ENCODE measurements at places on chromosomes 7 and 10.

- no peak for DNase-seq
These were observed 409.4 kb downstream of the GRM8 start for GRCh38 chr7:126843336-126843735.

- DNase-seq = no peak
These were observed 440.4 kb downstream of the PLXNA4 start for GRCh38 chr7:132135746-132136385.

DNA sequence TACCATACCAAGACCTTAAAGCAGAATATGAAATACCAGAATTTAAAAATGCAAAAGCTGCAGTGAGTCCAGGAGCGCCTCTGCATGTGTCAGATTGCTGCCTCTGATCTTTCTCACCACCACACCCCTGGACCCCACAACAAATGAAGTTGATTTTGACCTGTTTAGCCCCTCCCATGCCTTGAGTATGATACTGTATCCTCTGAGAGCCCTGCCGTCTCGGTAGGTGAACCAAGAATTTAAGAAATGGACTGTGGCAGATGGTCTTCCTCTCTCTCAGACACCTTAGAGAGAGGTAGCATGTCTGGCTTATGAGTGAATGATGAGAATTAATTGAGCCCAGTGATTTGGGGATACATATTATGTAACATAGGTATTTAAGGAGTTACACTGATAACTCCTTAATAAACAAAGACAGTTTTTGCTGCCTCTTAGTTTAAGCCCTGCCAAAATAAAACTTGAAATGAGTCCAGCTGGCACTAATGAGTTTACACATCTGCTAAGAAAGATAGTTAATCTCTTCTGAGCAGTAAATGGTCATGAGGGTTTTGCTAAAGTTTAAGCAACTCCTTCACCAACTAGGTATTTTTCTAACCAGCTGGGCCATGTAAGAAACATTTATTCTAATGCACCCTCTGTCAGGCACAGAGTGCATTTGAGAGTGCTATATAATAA is 4.5 kb upstream of the TFPI2 start:
- DNase-seq = no peak

- no peak for DNase-seq
These were observed 240.1 kb upstream of the SLC26A5 start for GRCh38 chr7:103686064-103686463.

DNA sequence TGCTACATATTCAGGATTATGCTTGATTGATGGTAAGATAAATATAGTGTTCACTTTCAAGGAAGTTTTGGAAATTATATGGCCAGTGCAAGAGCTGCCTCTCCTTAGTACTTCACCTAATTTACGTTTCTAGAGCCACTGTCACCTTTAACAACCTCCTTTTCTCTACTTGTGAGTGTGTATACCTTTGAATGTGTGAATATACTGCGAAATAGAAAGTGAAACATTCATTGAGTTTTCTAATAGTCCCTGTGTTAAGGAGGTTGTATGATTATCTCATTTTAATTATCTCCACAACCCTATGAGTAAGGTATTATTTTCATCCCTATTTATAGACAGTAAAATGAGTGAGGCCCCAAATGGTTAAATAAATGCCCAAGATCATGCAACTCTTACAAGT is 1050.5 kb downstream of the XPNPEP1 start:
- no peak for DNase-seq

- no peak for DNase-seq
These were observed 692 bp downstream of the NEURL1 start for GRCh38 chr10:103493916-103494877.

DNA sequence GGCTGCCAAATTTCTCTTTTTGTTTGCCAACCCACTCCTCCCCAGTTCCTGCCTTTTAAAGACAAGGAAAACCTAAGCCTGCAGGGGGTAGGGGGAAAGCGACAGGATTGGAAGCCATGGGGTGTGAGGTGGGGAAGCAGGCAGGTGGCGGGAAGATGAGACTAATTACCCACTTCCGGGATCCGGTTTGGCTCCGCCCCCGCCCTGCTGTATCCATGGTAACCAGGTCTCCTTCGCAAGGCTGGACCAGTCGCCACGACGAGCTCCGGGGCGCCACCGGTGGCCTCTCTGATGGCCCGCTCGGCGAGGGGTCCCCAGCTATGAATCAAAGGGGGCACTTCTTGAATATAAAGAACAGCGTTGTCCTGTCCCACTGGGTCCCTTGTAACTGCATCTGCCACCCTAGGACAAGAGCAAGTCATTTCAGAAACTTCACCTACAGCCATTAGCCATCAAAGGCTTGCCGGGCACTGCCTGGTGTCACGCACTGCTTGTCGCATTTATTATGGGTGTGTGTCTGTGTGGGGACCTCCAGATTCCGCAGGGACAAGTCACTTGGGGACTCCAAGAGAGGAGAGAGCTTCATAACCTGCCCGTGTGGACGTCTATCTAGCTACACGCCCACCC is 55.4 kb upstream of the LMTK2 start:
- DNase-seq = peak; percentile 44

GRCh38 chr7:135206941-135207391 is 4.4 kb downstream of the WDR91 start:
- no peak for DNase-seq

DNA sequence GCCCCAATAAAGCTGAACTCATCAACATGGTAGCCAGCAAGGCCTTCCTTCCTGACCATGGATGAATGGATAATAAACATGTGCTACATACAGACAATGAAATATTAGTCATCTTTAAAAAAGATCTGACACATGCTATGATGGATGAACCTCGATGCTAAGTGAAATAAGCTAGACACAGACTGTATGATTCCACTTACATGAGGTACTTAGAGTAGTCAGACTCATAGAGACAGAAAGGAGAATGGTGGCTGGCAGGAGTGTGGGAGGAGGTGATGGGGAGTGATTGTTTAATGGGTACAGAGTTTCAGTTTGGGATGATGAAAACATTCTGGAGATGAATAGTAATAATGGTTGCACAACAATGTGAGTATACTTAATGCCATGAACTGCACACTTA is 114.1 kb upstream of the SORCS3 start:
- DNase-seq = no peak

GRCh38 chr10:109968953-109969759 is 38.6 kb upstream of the ADD3 start:
- no peak for DNase-seq

- DNase-seq = no peak
These were observed 570 bp downstream of the TBC1D12 start for GRCh38 chr10:94402843-94403379.

- no peak for DNase-seq
These were observed 10.6 kb downstream of the PFKFB3 start for GRCh38 chr10:6213257-6213905.

GRCh38 chr10:110535958-110536891 is 31.3 kb upstream of the SMC3 start:
- peak; percentile 72 for DNase-seq

- no peak for DNase-seq
These were observed 12.7 kb upstream of the EFCAB10 start for GRCh38 chr7:105594034-105594433.

- no peak for DNase-seq
These were observed 6.1 kb upstream of the LAMB4 start for GRCh38 chr7:108136191-108136688.

DNA sequence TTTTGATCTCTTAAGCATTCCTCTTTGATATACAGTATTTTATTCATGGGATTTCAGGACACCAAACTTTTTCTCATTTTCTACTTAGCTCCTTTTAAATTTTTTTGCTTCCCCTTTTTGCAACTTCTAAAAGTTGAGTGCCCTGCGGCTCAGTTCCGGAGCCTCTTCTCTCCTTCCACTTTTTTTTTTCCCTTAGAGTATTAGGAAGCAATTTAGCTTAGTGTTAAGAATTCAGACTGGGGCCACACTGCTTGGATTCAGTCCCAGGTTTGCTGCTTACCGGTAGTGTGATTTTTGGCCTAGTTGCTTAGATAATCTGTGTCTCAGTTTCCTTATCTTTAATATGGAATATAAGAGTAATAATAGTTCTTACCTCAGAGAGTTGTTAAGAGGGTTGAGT is 3.4 kb downstream of the STAM start:
- no peak for DNase-seq

GRCh38 chr10:128708182-128708581 is 582.0 kb upstream of the MKI67 start:
- DNase-seq = no peak

DNA sequence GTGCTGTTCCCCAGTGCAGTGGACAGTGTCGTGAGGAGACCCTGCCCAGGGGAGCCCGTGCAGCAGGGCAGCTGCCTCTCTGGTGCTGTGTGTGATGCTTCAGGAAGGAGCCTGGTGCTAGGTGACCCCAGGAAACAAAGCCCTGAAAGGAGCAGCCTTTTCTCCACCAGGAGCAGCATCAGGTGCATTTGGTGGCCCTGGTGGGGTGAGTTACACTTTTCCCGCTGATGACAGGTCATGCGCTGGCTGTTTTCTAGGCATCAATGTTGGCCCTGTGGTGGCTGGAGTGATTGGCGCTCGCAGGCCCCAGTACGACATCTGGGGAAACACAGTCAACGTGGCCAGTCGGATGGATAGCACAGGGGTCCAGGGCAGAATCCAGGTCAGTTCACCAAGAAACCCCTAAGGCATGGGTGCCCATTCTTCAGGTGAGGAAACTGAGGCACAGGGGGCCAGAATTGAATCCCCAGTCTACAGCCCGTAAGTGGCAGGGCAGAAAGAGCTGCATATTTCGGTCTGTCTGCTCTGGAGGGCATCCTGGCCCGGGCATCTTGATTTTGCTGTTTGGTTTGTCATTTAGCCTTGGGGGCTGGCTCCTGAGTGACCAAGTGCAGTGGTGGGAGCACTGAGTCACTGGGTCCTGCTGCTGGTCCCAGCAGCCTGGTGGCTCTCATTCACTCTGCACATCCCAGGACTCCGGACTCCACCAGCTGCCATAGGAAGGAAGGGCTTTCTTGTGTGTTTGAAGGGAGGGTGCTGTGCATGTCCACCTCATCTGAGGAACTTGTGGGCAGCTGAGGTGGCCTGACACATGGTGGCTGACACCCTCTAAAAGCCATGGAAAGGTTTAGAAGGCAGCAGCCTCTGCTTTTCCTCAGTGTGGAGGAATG is 136.3 kb downstream of the ADCY1 start:
- DNase-seq = no peak

- DNase-seq = no peak
These were observed 30.3 kb downstream of the IMMP2L start for GRCh38 chr7:111531993-111532392.

DNA sequence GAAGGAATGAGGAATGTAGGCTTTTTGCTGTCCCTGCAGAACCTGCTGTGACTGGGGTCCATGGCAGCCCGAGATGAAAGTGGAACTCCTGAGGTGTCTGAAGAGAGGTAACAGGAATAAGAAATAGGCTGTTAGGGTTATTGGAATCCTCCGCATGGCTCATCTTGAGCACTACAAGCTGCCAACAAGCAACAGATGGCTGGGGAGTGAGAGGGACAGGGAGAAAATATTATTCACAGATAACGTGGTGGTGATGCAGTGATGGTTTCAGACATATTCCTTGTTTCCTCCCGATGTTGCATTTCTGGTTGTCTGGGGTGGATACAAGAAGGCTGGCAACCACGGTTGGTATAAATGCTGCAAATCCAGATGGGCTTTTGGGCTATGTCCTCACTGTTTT is 46.1 kb downstream of the AP3M1 start:
- no peak for DNase-seq

- no peak for DNase-seq
These were observed 71.8 kb downstream of the ZNF438 start for GRCh38 chr10:30959836-30960210.

Measured in activated CD4-positive, alpha-beta T cell treated with anti-CD3 and anti-CD28 coated beads, Interleukin-2, amount 50 U/mL, for 4 hours (primary cell).